ENCODE measurements at places on chromosomes 11 and 22.

DNA sequence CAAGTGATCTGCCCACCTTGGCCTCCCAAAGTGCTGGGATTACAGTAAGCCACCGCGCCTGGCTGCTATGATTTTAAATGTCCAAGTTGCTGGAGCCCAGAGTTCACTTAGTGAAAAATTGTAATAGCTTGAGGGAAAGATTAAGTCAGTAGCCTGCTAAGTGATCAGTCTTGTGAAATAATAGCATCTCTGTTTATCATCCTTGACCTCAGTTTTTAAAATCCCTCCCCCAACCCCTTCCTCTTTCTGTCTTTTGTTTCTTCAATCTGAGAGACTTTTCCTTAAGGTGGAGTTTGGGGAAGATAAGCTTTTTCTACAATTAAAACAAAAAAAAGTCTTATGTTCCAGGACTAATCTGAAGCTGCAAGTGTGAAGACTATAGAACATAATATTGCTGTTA is 6.4 kb downstream of the HIPK3 start:
- no peak for DNase-seq

- DNase-seq = no peak
These were observed 46.0 kb upstream of the OR9Q1 start for GRCh38 chr11:57977709-57978108.

- DNase-seq = no peak
These were observed 42.0 kb downstream of the SERPINH1 start for GRCh38 chr11:75603791-75604736.

- DNase-seq = no peak
These were observed 165.6 kb downstream of the SHANK2 start for GRCh38 chr11:71086687-71087258.

- no peak for DNase-seq
These were observed 677.3 kb downstream of the TBC1D22A start for GRCh38 chr22:47439643-47440265.

DNA sequence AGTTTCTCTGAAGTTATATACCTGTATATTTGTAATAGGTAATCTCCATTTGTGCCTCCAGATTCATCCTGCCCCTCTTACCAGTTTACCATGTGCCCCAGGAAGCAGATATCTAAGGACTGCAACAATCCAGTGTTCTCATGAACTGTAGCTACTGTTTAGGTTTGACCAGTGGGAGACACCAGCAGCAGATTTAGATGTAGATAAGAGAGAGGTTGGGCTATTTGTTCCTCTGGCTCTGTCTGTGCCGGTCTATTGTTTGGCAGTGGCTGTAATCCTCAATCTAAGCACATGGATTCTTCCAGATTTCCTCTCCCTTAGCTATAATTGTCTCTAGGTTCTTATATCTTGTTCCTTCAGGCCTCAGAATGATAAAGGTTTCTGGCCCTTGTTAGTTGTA is 88.4 kb downstream of the ANO3 start:
- DNase-seq = no peak

- no peak for DNase-seq
These were observed 19.8 kb downstream of the ARL14EP start for GRCh38 chr11:30342736-30343166.

DNA sequence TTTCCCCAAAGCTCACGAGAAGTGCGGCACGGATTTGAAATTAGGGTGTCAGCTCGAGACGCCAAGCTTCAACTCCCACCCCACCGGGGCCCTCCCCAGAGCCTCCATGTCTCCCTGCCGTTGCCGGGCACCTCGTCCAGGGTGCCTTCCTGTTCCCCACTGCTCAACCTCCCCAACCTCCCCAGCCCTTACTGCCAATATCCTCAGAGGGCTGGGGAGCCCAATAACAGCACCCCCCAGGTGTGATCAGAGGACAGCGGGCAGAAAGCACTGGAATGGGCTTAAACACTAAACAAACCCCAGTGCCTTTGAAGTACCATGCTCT is 1336.4 kb downstream of the TBC1D22A start:
- no peak for DNase-seq

GRCh38 chr11:128354476-128354875 is 232.9 kb downstream of the ETS1 start:
- DNase-seq = no peak

DNA sequence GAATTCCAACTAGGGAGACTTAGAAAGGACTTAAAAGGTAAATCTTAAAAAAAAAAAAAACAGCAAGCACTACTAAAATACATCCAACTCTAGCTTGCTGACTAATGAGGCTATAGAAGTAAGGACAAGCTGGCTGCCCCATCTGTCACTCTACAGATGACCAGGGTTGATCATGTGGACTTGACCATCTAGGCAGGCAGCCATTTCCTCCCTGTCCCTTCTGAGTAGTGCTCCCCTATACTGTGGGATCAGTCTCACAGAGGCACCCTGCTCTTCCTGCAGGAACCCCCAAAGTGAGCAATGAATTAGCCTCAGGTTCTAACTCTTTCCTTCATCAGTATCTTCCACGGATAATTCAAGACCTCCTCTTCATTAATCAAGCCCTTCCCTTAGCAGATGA is 12.3 kb downstream of the SLC1A2 start:
- DNase-seq = no peak

GRCh38 chr11:111792314-111792713 is 26.1 kb upstream of the PPP2R1B start:
- DNase-seq = no peak
